AG20443 (cell line): ENCODE measurements at places on chromosomes 3 and 15.

- DNase-seq = no peak
Measured at GRCh38 chr3:55246033-55246432, 241.1 kb downstream of the WNT5A start.

GRCh38 chr3:44509393-44509921, 32.0 kb upstream of the ZNF445 start:
- DNase-seq = no peak

- peak; percentile 31 for DNase-seq
Measured at GRCh38 chr15:89486726-89487050, 9.7 kb downstream of the RHCG start.

DNA sequence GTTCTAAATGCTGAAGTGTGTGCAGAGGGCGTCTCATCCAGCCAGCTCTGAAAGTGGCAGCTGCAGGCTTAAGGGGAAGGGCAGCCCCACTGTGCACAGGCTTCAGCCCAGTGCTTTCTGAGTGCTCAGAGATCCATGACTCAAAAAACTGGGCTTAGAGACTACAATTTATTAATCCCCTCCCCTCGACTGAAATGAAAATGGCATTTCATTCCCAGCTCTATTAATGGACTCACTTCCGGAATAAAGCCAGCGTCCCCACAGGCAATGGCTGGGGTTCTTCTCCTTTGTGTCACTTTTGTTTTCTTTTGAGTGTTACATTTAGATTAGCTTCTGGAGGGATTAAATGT, 55.5 kb upstream of the PLXNA1 start:
- no peak for DNase-seq

DNA sequence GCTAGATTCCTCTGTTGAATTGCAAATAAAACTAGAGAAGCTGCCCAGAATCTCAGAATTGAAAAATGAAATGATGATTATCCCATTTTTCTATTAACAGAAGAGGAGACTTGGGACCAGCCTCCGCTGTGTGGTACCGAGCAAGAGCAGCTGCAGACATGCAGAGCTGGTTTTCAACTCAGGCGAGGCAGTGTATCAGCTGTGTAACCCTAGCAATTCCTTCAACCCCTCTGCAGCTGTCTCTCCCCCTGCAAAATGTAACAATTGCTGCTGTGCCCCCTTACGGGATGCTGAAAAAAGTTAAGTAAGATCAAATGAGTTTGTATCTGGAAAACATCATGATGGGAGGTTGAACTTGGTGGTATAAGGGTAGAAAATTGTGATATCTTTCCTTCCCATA, 98.5 kb upstream of the C3orf80 start:
- no peak for DNase-seq

GRCh38 chr3:188052169-188053035, 101.6 kb upstream of the LPP start:
- DNase-seq = no peak

DNA sequence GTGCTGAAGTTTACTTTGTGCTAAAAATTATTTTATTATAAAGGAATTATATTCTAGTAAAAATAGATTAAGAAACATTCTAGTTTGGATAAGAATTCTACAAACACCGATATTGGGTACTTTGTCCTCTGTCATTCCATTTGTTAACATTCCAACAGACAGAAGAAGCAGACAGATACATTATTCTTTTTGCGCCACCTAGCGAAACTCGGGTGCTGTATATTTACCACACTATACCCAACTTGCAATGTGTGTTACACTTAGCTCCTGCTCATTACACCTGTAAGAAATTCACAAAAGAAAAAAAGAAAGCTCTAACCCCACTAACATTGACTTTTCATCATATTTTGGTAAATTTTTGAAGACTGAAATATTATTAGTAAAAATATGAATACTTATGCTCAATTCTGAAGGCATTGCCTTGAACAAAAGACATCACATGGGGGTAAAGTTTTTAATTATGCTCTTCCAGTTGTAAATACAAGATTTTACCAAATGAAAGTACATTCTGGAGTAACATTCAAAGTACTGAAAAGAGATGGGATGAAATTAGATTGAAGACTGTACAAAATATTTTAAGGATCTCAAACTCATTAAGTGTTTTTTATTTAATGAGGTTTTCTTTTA, 136.5 kb upstream of the MLF1 start:
- peak; percentile 41 for DNase-seq

DNA sequence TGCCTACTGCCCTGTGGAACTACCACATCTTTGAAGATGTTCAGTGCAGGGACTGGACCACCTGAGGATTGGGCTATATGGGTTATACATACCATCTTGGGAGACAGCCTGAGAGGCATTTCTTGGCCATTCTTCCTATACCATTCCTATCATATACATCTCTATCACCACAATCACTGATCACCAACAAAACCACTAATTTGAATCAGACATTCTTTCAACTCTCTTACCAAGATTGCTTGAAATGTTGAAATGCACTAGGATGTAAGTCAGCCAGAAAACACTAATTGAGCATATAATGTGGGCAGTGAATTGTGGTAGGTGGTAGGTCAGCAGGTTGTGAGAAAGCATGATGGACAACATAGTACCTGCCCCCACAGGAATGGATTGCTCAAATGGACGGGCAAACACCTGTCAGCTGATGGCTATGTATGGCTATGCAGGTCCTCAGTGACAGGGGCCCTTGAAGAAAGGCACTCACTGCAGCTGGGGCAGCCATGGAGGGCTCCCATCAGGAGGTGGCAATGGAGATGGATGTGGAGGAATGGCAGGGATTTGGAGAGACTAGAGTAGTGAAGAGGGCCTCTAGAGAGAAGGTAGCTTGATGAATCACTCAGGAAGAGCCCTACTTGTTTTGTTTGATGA, 49.1 kb downstream of the AMOTL2 start:
- DNase-seq = no peak

- DNase-seq = no peak
Measured at GRCh38 chr3:146191051-146191450, 30.1 kb upstream of the PLOD2 start.

DNA sequence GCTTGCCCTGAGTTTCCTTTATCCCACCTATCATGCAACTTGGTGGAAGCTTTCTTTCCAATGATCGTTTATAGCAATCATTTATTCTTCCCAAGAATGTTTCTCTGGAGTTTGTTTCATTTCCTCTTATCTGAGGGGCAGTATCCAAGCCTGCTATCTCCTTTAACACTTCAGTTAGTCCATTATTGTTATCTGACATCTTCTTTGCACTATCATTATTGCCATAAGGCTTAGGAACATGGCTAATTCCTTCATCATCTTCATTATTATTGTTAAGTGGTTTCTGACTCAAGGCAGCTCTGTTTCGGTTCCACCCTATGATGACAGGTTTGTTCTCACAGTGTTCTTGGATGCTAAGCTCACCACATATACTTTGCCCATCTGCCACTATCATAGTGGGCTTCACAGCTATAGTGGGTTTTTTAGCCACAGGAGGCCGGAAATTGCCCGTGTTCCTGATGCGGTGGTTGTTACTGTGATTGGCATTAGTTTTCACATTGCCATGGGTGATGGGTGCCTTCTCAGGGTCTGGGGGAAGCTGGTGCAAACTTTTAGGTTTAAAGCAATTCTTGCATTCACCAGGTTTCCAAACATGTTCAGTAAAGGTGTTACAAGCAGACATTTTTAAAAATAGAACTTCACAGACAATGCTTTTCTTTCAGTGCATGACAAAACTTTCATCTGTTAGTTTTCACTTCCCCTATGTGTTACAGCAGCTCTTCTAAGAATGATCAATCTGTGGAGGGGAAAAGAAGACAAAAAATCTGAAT, 110.6 kb upstream of the TSPAN3 start:
- DNase-seq = no peak

GRCh38 chr3:98512576-98512975, 10.1 kb downstream of the CLDND1 start:
- DNase-seq = no peak
